ENCODE measurements at places on chromosomes 12 and 14. TPM values are rescaled to one million over a fixed set of nuclear protein-coding genes. Genes with fewer than 3 reads are reported as not detected.

DNA sequence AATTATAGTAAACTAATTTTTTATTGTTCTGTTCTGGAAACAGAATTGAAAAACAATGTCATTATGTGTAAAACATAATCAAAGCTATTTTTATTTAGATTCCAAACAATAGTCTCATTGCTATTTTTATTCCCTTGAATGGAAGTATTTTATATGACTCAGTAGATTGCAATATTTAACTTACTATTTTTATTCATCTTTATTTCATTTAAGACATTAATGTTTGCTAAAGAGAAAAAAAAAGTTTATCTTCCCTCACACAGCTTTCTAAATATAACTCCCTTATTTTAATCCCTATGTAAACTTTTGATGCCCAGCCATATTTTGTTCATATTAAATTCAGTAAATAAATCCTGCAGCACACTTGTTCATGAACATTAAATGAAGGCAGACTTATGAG, 622.4 kb downstream of the SLC6A15 start:
- DNase-seq = no peak

- DNase-seq = no peak
These were observed 3.7 kb upstream of the IGF1 start for GRCh38 chr12:102484017-102484416.

- no peak for DNase-seq
These were observed 125.1 kb downstream of the GPR65 start for GRCh38 chr14:88130057-88130432.

DNA sequence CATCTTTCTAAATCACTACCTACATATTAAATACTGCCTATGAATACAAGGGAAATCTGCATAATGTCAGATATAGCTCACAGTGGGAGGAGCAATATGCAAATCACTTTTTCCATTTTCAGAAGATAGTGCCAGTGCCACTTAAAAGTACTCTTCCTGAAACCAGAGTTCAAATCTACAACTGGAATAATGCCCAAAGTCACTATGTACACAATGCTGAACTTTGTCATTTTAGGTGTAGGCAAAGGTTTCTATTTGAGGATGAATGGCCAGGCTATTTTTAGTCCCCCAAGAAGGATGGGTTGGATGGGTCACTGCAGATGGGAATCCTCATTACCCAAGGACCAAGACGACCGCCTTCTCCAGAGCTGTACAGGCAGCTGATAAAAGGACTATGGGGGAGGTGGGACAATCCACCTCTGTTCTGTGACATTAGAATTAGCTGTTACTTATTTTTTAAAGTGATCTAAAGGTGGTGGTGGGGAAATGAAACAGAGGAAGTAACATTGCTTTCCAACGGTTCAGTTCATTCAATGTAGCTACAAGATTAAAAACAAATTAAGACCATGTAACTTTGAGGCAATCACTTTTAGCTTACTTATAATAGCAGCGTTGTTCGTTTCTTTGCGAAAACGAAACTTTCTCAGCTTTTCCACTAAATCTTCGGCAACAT, 5.6 kb downstream of the GMFB start:
- DNase-seq = no peak

DNA sequence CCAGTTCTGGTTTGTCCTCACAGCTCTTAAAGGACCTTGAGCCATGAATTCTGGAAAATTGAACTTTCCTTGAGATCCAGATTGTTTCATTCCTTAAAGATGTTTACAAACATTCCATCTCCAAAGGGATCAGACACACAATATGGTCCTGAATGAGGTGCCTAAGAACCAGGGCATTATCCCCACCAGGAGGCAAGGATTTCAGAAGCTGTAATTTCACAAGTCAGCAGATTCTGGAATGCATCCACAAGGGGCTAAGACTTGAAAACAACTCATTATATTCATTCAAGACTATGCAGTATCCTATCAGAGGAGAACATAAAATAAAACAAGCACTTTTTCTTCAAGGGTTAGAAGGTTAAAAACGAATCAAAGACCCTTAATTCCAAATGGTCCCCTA, 15.1 kb downstream of the KCNH5 start:
- no peak for DNase-seq

DNA sequence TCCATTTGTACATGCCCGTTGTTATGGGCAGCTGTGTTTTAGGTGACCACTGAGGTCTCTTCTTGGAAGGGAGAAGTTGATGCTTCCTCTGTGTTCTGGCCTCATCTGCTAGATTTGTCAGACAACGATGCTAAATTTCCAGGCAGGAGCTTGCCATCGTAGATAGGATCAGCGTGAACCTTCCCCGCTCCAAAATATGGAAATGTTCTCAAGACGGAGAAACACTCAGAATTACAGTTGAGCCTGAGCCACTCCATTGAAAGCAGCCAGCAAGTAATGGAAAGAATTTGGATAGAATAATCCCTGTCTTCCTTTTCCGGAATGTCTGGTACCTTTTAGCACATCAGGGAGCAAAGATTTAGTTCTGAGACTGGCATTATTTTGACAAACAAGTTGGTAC, 34.8 kb downstream of the TUNAR start:
- DNase-seq = no peak

DNA sequence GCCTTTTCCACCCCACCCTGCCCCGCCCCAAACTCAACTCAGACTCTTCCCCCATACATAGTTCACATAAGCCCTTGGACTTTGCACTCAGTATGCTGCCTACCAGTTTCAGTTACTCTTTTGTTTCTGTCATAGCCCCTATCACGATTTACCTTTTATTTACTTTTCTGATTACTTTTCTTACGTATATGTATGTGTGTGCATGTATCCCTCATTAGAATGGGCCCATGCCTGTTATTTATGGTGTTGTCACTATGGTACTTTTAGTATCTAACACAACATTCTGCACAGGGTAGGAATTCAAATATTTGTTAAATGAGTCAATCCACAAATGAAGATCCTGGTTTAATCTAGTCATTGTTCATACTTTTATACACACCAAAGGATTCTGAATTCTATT, 16.5 kb upstream of the LUM start:
- DNase-seq = no peak

GRCh38 chr12:110750784-110751461, 8.2 kb upstream of the PPP1CC start:
- DNase-seq = no peak

GRCh38 chr12:22505826-22506225, 38.5 kb downstream of the C2CD5 start:
- DNase-seq = no peak

DNA sequence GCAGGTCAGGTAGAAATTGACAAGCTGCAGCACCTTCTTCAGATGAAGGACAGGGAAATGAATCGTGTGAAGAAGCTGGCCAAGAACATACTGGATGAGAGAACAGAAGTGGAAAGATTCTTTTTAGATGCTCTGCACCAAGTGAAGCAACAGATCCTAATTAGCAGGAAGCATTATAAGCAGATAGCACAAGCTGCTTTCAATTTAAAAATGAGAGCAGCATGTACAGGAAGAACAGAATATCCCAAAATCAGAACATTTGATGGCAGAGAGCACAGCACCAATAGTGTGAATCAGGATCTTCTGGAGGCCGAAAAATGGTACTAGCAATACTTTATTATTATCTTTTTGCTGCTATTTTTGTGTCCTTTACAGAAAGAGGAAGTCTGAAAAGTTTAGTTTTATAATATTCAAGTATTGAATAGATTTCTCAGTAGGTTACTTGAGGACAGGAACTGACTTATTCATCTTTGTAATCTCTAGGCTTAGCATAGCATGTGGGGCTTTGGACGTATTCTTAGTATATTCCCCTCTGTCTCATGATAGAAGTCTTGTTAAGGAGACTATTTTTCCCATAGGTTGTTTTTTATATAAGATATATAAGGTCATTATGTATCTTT, 30.8 kb downstream of the BBOF1 start:
- DNase-seq = no peak

- no peak for DNase-seq
These were observed 232.9 kb downstream of the ATP23 start for GRCh38 chr12:58174316-58174715.

DNA sequence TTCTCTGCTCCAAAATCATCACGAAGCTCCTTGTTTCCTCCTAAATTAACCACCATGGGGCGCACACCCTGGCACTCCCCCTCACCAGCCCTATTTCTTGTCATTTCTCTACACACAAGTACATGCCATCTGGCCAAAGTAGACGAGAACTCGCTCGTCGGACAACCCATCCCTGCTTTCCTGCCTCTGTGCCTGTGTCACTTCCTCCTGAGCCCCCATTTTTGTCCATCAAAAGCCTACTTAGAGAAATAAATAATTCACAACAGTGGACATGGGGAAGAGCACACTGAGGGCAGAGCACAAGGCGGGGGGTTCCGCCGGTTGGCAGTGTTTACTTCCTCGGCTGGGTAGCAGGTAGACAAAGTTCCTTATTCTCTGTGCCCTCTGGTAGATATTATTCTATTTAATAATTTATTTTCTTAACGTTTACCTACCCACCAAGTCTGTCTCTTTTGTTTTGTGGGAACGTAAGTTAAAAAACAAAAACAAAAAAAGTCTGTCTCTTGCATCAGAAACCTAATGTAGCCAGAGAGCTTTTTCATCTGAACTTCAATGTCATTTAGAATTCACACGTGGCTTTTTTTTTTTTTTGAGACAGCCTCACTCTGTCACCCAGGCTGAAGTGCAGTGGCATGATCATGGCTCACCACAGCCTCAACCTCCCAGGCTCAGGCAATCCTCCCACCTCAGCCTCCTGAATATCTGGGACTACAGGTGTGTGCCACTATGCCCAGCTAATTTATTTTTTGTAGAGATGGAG, 6.0 kb downstream of the VPS37B start:
- no peak for DNase-seq

GRCh38 chr12:128840862-128841468, 12.3 kb upstream of the GLT1D1 start:
- DNase-seq = no peak

DNA sequence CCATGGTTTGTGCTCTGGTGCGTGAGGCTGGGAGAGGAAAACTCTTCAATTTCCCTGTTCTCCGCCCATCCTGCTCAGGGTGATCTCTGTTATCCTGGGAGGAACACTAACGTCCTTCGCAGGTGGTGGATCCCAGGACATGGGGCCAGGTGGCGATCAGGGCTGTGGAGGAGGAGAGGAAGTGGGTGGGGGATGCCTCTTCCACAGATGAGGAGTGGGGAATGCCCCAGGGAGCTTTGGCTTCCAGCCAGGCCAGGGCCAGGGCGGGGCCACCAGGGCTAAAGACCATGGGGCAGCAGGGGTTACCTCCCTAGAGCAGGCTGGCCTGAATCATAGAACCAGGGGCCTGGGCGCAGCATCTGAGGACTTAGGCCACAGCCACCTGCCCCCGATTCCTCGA, 3.3 kb upstream of the KRT75 start:
- DNase-seq = no peak

- DNase-seq = no peak
These were observed 55.2 kb downstream of the MAP1LC3B2 start for GRCh38 chr12:116614194-116614915.

DNA sequence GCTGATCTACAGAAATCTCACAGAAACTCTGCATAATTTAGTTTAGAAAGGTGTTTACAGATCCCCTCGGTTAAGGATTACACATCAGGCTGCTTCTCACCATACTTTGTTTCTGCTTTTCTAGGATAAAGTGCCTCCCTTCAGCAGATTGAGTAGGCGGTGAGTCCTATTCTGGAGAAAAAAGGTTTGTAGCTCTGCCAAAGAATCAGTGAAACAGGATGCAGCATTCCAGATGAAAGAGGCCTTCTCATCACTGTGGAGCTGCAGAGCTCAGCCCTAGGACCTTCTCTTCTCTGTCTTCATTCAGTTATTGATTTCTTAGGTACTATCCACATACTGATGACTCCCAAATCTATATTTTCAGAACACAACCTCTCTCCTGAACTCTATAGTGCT, 155.5 kb upstream of the KRR1 start:
- DNase-seq = no peak

DNA sequence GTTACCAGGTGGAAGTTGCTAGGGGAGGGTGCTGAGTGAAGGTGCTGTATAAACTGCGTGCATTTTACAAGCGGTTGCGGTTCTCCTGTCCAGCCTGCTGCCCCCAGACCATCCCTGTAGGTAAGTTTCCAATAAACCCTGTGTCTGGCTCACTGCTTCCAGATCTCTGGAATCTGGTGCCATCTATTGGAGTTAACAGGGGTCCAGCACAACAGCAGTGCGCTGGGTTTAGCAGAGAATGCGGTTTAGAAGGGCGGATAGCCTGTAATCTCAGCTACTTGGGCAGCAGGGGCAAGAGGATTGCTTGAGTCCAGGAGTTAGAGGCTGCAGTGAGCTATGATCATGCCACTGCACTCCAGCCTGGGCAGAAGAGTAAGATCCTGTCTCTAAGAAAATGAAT, 4.9 kb downstream of the AACS start:
- DNase-seq = no peak

- no peak for DNase-seq
These were observed 74.3 kb upstream of the ST8SIA1 start for GRCh38 chr12:22408610-22409376.

- no peak for DNase-seq
These were observed 76.6 kb downstream of the SYNE3 start for GRCh38 chr14:95439881-95440280.

- no peak for DNase-seq
These were observed 176.7 kb downstream of the CRADD start for GRCh38 chr12:93853698-93854478.

- DNase-seq = no peak
These were observed 60.2 kb downstream of the SINHCAF start for GRCh38 chr12:31265722-31266121.

DNA sequence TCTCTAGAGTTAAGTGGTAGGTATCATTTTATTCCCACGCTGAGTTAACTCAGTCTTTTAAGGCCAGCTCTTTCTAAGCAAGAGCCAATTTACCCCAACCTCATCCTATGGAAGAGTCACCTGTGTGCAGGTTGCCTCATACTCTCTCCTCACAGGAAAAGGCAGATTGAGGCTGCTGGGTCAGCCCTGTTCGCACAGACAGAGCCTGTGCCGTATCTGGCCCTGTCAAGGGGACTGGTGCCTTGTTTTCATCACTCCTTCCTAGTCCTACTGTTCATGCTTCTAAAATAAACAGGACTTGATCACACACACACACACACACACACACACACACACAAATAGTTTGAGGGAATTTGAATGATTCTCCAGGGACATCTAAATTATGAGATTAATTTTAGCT, 285.0 kb downstream of the SLC6A15 start:
- no peak for DNase-seq

VRTN gene
- not detected for total RNA-seq

FGF23 gene
- total RNA-seq = not detected

MSI1 gene
- not detected for total RNA-seq

NUP107 gene
- total RNA-seq = 28.0 TPM

ENDOU gene
- not detected for total RNA-seq

PCED1B gene
- total RNA-seq = 12.3 TPM

CPM gene
- 62.3 TPM for total RNA-seq

OSGEP gene
- total RNA-seq = 66.2 TPM

All from thoracic aorta (tissue), 2 donors.